AG04450 (cell line): ENCODE measurements at places on chromosomes 16 and 17.

DNA sequence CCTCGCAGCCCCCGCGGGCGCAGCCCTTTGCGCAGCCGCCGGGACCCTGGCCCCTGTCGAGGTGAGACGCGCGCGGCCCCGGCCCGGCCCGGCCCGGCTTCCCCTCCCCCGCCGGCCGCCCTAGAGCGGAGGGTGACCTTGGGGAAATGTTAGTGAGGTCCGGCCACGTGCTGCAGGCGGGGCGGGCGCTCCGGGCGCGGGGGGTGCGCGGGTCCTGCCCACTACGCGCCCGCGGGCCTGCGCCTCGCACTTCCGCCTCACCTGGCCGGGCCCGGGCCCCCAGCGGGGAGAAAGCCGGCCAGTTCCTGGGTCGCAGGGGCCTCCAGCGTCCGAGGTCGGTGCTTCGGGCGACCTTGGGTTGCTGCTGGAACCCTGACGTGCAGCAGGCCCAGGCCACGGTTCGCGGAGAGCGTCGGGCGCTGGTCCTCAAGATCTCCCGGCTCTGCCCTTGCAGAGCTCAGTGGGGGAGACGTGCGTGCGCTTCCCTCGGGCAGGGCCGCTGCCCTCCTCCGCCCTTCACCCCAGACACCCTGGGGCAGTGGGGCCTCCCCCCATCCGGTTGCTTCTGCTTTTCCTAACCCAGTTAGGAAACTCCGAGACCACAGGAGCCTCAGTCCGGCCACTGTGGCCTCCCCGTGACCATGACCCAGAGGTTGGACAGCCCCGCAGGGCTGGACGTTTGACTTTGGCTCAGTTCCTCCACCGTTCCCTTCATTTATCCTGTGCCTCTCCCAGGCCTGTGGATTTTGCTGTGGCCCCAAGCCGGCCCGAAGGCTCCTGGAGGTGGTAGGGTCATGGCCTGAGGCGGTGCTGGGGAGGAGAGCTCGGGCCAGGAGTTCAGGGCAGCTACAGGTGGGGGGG lies 791 bp downstream of the MCRIP2 start:
- no peak for DNase-seq

DNA sequence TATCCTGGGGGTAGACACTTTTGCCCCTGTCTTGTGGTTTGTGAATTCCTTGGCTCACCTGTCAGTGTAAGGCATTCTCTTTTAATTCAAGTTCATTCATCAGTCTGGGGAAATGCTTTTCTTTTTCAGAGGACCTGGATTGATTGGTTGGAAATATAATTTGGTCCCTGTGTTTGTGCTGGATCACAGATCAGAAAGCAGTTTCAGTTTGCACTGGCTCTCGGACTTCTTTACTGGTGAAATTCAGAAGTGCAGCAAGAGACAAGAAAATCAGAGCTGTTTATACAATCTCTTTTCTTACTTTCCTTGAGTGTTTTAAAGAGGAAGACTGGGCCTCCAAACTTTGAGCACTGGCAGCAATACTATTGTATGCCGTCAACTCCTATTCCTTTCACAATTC lies 161.8 kb upstream of the KCNJ16 start:
- no peak for DNase-seq

- DNase-seq: no peak
Observed at GRCh38 chr17:48247603-48248002, 140.0 kb downstream of the SNX11 start.

DNA sequence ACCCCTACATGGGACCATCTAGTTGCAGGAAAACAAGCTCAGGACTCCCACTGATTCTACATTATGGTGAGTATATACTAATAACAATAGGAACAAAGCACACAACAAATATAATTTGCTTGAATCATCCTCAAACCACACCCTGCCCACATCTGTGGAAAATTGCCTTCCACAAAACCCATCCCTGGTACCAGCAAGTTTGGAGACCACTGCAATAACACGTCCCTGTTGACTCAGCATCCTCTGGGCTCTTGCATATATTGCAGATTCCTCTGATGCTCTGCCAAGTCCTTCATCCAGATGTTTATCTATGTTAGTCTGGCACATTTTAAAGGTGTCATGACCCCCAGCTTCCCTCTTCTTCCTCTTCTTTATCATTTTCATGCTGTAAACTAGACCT lies 138.4 kb downstream of the PCTP start:
- DNase-seq: no peak

DNA sequence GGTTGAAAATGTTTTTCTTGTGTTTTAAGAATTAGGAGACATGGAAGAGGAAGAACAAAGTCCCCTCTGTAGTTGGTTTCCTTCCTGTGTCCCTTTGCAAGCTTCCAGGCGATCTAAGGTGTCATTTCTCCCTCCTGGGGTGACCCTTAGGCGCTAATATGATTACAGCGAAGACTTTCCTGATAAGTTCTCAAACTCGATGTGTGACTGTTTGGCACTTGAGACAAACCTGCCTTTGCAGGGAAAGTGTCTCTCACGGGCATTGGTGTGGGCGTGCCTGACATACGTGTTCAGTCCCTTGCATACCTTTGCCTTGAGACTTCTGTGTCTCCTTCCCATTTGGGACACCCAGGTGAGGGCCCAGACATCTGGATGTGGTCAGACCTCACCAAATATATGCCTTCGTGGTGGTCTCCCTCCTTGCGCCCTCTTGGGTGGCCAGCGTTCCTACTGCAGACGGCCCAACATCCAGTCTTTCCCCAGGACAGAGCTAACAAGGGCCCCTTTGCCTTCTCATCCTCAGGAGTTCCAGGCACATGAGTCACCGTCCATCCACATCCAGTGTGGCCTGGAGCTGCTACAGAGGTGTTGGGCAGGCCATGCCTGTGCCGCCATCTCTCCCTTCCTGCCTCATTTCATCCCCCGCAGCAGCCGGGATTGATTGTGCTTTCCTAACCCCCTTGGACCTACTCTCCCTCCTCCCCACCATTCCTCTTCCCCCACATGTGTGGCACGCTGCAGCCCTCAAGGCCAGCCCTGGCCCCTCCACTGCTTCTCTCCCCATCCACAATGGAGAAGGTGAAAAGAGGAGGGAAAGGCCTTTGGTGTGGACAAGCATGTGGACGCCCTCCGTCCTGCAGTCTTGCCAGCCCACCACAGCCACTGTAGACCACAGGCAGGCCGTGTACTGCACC lies 3.1 kb upstream of the JPT2 start:
- peak; percentile 27 for DNase-seq

GRCh38 chr16:29306943-29307597 lies 99.4 kb downstream of the NPIPB11 start:
- DNase-seq: no peak
